Activated T-helper 1 cell treated with anti-CD3 and anti-CD28 coated beads, Interleukin-12 subunit alpha, Interleukin-12 subunit beta, Interleukin-2, Interleukin-4 antibody, amounts not matched to agents 30 ng/mL and 10 ng/mL and 1 ng/mL, durations not matched to agents 14 hours and 24 hours and 36 hours (primary cell): ENCODE measurements at places on chromosomes 2 and 18.
A peak's percentile ranks its signal among the peaks of the same experiment; 100 is the strongest.

DNA sequence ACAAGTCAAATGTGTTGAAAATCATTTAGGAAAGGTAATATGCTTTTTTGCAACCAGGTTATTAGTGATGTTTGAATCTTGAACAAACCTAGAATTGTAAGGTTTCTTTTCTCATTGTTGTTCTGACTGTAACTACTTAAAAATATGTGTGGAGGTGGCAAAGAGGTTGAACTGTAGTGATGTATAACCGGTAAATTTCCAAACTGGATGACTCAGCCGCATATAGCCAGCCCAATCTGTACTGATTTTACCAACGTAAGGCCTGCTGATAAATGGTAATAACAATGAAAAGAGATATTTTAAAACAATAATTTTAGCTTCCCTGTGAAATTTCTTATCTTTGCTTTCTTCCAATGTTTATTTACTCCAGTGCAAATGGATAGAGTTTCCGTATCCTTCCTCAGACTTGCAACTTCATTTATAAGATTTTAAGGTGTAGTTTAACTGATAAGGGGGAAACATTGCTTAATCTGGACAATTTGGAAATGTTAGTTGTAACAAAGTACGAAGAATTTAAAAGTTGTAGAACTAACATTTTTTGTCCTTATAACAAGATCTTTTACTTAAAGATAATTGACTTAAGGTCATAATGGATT is 1170.4 kb upstream of the ZEB2 start:
- no peak for DNase-seq
- no peak overlapping the region for H3K27ac ChIP-seq
- no peaks in the 10 kb centered on the region for H3K27me3 ChIP-seq

DNA sequence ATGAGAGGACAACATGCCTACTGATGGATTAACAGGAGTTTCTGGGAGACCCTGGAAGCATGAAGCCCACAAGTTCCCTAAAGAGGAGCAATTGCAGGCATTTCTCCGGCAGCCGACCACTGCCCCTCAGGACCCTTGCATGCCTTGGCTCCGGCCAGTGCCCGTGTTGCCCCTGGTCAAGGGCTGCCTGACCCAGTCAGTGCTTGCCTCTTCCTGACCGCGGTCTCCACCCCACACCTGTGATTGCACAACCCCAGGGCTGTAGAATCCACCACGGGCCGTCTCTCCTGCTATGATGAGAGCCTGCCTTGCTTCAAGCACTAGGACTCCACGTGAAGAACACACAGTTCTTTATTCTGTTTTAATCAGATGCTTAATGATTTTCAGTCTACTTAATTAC is 127.5 kb downstream of the GLI2 start:
- no peaks in the 10 kb centered on the region for H3K4me1 ChIP-seq
- H3K4me3 ChIP-seq: no peak overlapping the region
- peaks cover 7% of the 10 kb centered on the region for H3K27me3 ChIP-seq
- DNase-seq: no peak
- no peak overlapping the region for H3K27ac ChIP-seq

- peaks cover 9% of the 10 kb centered on the region for H3K4me1 ChIP-seq
- H3K27ac ChIP-seq: no peak overlapping the region
- H3K27me3 ChIP-seq: peaks cover 2% of the 10 kb centered on the region
- H3K36me3 ChIP-seq: no peaks in the 10 kb centered on the region
Measured at GRCh38 chr2:60847854-60848253, 33.5 kb upstream of the REL start.

DNA sequence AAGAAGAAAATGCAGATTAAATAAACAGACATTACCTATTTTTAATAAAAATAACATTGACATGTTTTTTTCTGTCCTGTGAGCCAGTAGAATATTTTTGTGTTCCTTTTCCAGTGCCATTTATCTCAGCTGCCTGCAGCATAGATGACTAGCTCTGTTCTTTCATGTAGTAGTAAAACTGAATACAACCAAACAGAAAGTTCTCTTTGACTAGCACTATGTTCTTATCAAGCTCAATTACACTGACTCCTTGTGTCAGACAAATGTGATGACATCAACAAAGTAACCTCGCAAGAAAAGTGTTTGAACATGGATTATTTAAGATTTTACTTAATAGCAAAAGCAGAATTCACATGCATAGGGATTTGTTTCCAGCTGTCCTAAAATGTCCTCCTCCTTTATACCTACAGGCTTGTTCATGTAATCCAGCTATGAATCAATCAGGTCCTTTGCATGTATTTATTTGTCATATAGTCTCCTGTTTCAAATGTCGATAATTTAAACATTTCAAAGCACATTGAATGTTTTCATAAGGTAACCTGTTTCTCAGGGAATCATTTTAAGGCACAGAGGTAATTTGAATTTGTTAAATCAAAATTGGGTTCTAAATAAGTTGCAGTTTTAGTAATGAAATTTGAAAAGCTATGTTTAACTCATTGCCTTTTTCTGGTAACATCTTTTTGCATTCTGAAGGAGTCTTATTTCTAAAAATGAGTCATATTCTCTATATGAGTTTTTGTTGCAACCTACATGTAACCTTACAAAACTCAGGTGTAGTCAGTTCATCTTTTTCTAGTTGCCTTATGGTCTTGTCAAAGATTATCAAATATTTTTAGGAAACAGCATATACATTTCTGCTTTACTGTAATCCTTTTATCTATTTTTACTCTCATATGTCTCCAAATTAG is 215.3 kb upstream of the GULP1 start:
- H3K4me3 ChIP-seq: no peak overlapping the region
- H3K27ac ChIP-seq: no peak overlapping the region
- no peaks in the 10 kb centered on the region for H3K4me1 ChIP-seq
- DNase-seq: no peak
- no peaks in the 10 kb centered on the region for H3K27me3 ChIP-seq

GRCh38 chr2:143906850-143907249 is 613.1 kb downstream of the ZEB2 start:
- DNase-seq: no peak
- no peak overlapping the region for H3K27ac ChIP-seq
- peaks cover 17% of the 10 kb centered on the region for H3K27me3 ChIP-seq
- no peak overlapping the region for H3K4me3 ChIP-seq
- no peaks in the 10 kb centered on the region for H3K36me3 ChIP-seq

DNA sequence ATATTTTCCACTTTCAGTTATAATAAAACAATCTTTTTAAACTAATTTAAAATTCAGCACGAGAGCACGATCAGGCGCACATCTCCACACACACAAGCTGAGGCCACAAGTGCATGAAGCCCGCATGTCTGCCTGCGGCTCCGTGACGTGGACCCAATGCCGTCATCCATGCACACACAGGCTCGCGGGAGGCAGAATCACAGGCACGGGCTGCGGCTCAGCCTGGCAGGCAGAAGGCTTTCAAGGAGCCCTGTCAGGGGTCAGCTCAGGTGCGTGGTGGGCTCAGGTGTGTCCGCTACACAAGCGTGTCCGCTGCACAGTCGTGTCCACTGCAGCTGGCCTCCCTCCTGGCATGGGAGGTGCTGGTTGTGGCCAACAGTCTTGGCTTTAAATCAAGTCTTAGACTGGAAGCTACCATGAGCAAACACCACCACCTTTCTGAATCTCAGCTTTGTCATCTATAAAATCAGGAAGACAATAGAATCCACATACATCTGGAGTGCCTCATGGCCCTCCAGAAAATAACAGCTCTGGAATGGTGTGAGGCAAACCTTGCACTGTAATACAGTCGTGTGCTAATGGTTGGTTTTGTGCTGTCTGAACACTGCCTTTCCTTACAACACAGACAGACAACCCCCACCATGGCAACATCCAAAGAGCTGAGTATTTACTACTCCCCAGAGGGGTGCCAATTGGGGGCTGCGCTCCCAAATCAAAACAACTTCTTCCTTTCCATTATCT is 210.1 kb downstream of the NDUFA10 start:
- no peak overlapping the region for H3K4me3 ChIP-seq
- H3K27ac ChIP-seq: no peak overlapping the region
- H3K36me3 ChIP-seq: no peaks in the 10 kb centered on the region
- H3K4me1 ChIP-seq: no peaks in the 10 kb centered on the region
- peaks cover 3% of the 10 kb centered on the region for H3K27me3 ChIP-seq
- DNase-seq: no peak

DNA sequence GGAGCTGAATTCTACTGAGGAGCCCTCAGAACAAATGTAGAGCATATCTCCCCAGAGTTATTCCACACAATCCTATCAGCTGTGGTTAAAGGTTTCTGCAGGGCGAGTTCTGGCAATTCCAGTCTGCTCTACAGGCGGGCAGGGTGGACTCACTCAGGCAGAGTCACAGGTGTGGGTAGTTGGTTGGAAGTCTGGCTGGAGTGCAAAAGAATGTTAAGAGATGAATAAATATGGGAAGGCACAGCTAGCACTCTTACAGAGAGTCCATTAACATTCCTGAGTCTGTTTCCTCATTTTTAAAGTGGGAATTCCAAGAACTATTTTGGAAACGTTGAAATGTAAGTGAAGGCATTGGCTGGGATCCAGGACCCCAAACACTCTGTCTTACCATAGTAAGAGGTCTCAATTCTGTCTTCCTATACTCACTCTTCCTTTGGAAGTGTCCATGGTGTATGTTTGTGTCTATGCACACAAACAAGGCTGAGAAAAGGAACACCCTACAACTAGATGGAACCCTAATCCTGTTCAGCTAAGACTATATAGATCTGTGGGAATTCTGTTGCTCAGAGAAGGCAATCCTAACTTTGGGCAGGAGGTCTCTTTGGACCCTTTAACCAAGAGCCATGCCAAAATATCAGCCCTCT is 63.3 kb upstream of the AQP4 start:
- H3K36me3 ChIP-seq: no peaks in the 10 kb centered on the region
- H3K27ac ChIP-seq: no peak overlapping the region
- no peaks in the 10 kb centered on the region for H3K27me3 ChIP-seq
- DNase-seq: no peak
- H3K4me3 ChIP-seq: no peak overlapping the region

- peaks cover 38% of the 10 kb centered on the region for H3K27me3 ChIP-seq
- no peak for DNase-seq
- H3K4me1 ChIP-seq: peaks cover 7% of the 10 kb centered on the region
- no peaks in the 10 kb centered on the region for H3K36me3 ChIP-seq
- no peak overlapping the region for H3K27ac ChIP-seq
Measured at GRCh38 chr2:134703426-134703825, 15.4 kb downstream of the TMEM163 start.

DNA sequence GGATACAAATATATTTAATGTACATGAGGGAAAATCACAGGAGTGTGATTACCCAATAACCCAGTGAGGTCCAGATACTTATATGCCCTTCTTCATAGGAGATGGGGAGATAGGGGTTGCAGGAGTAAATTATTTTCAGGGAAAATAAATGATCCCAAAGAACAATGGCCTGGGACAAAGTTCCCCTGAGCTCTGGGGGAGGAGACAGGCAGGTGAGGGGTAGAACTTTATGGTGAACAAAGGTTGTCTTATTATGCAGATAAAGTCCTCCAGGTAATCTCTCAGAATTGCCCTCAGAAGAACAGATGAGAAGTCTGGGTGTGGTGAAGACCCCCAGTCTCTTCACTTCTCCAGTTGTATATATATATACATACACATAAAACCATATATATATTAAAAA is 22.1 kb upstream of the RMDN2 start:
- H3K36me3 ChIP-seq: no peaks in the 10 kb centered on the region
- no peak overlapping the region for H3K4me3 ChIP-seq
- no peaks in the 10 kb centered on the region for H3K4me1 ChIP-seq
- H3K27me3 ChIP-seq: peaks cover 15% of the 10 kb centered on the region
- no peak for DNase-seq

DNA sequence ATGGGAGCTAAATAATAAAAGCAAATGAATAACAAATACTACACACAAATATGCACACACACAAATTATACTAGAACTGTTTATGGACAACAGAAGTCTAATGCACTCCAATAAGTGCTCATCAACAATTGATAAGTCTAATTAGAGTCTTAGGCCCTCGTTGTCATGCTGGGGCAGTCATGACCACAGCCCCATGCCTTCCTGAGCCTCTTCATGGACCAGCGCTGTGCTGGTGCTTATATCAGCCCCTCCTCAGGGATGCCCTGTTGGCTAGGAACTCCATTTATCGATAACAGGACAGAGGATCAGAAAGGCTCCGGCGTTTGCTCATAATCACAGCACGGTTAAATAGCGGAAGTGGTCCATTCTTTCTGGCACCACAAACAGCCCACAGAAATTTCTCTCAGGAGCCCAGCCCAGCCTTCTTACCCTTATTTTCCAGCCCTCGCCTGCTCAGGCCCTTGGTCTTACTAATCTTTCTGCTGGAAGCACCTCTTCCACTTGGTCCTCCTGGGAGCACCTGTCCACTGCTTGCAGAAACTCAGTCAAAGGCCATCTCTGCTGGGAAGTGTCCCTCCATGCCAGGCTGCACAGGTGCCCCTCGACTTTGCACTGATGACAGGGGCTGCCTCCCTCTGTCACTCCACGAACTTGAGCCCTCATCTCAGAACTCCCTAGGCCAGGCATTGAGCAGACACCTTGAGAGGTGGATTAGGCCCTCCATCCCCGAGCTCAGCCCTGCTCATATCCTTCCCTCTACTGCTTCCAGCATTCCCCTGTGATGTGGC is 500.2 kb upstream of the HS6ST1 start:
- no peaks in the 10 kb centered on the region for H3K36me3 ChIP-seq
- H3K27me3 ChIP-seq: no peaks in the 10 kb centered on the region
- no peak overlapping the region for H3K4me3 ChIP-seq
- DNase-seq: no peak
- H3K4me1 ChIP-seq: no peaks in the 10 kb centered on the region

GRCh38 chr2:55268288-55268906 is 634 bp downstream of the MTIF2 start:
- peaks cover 14% of the 10 kb centered on the region for H3K4me1 ChIP-seq
- peak overlapping the region; percentile 93 for H3K4me3 ChIP-seq
- H3K27ac ChIP-seq: peak overlapping the region; percentile 85

DNA sequence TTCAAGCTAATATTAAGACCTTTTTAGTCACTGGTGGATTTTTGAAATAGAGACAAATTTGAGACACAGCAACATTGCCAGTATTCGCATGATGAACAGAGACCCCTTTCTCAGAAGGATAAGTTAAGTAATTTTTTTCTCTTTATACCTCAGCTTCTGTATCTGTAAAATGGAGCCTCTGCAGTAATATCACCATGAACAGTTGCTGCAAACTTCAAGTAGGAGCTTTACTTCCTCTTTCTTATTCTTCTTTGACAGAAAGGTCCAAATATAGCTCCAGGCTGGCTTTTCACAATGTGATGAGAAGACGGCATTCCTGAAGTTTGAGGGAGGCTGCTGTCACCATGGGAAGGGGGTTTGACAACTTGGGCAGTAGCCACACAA is 158.7 kb downstream of the TDRD15 start:
- no peak for DNase-seq
- H3K4me3 ChIP-seq: no peak overlapping the region
- H3K27me3 ChIP-seq: peaks cover 2% of the 10 kb centered on the region
- no peak overlapping the region for H3K27ac ChIP-seq
- H3K36me3 ChIP-seq: no peaks in the 10 kb centered on the region

GRCh38 chr2:108240966-108241365 is 1.2 kb downstream of the SULT1C3 start:
- no peak overlapping the region for H3K27ac ChIP-seq
- no peak overlapping the region for H3K4me3 ChIP-seq
- no peak for DNase-seq
- no peaks in the 10 kb centered on the region for H3K27me3 ChIP-seq
- H3K36me3 ChIP-seq: no peaks in the 10 kb centered on the region
